ENCODE measurements at places on chromosomes 3 and 15.

DNA sequence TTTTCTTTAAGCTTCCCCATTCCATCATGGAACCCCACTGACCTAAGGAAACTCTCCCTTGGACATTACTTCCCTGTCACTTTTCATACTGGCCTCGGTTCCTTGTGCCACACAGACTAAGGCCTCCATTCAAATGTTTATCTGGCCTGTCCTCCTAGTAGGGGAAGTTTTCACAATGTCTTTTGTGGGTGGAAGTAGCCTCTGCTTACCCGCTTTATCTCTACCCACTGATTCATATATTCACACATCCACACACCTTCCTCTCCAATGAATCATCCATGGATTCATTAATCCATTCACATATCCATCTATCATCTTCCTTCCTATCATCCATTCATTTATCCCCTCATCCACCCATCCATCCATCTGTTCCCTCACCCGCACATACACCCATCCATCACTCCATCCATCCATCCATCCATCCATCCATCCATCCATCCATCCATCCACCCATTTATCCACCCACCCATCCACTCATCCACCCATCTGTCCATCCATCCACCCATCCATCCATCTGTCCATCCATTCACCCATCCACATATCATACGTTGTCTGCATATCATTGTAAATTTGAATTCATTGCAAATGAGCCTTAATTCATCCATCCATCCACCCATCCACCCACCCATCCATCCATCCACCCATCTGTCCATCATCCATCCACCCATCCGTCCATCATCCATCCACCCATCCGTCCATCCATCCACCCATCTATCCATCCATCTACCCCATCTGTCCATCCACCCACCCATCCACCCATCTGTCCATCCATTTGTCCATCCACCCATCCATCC lies 49.1 kb downstream of the IQSEC1 start:
- no peak for DNase-seq

GRCh38 chr3:150876611-150877265 lies 28.5 kb downstream of the MINDY4B start:
- no peak for DNase-seq

- DNase-seq = no peak
Observed at GRCh38 chr3:106683953-106684620, 693.2 kb upstream of the CCDC54 start.

GRCh38 chr15:84761607-84762131 lies 13.3 kb downstream of the ZNF592 start:
- no peak for DNase-seq
